ENCODE measurements at places on chromosomes 12 and 14. TPM values are rescaled to one million over a fixed set of nuclear protein-coding genes. Genes with fewer than 3 reads are reported as not detected.

Gene SERPINA3
- total RNA-seq, result 2,087 TPM

Gene SERPINA6
- 188 TPM for total RNA-seq

Gene LUM
- total RNA-seq, result 18.1 TPM

- DNase-seq, result no peak
These were observed 23.6 kb downstream of the RFLNA start for GRCh38 chr12:124318278-124319020.

GRCh38 chr12:77120156-77121085, 55.1 kb upstream of the E2F7 start:
- no peak for DNase-seq

DNA sequence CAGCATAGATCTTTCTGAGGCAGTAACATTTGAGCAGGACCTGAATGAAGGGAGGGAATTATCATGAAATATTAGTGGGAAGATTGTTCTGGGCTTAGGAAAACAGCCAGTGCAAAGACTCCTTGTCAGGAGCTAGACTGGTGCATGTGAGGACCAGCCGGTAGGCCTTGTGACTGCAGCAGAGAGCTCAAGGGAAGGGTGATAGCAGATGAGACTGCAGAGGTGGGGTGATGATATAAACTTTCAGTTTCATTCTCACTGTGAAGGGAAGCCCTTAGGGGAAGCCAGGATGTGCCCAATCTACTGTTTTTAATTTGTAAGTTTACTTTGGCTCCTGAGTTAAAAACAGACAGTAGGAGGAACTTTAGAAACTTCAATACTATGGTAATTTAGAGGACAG, 12.4 kb downstream of the IL22 start:
- no peak for DNase-seq

All from liver (tissue), 10 donors.